Activated B cell treated with CpG ODN at 0.5 μM for 24 hours (primary cell): ENCODE measurements at places on chromosomes 16 and 17. TPM values are rescaled to one million over a fixed set of nuclear protein-coding genes. Genes with fewer than 3 reads are reported as not detected.

PTX4 gene
- total RNA-seq: not detected in 2 replicates

GGA2 gene
- total RNA-seq: 264 and 281 TPM in 2 replicates

DNA sequence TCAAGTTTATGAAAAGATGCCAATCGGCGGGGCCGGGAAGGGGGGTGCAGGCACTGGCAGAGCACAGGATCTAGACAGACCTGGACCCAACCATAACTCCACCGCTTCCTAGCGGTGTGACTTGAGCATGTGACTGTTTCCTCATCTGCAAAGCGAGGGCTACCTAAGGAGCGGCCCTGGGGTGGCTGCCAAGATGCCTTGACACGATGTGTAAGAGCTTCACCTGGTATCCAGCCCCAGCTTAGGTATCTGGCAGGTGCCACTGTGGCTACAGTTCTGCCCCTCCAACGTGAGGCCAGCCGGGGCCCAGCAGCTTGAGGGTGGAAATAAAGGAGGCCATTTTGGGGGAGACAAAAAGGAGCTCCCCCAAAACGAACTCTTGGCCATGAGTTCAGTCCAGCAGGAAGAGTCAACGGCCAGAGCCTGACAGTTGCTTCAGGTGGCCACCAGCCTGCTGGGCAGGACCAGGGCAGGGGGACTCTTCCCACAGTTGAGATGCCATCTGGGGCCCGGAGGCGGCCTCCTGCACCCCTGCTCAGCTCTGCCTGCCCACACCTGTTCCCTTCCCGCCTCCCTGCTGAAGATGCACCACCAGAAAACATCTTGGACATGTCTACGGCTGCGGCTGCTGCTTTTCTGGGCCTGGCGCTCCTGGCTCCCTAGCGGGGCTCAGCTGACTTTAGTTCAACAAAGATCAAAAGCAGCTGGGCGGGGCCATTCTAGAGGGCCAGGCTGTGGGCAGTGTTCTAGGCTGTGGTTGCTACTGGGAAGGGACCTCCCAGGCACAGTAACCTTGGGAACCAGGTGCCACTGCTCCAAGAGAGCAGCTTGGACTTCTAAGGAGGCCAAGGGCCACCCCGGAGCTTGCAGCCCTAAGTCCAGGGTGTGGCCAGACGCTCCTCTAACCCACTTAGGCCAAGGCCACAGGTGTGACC is 3.4 kb upstream of the MTSS2 start:
- DNase-seq: no peak

- no peak for DNase-seq
Measured at GRCh38 chr17:7767405-7768021, 50.0 kb downstream of the DNAH2 start.
